PC-9 (cell line): ENCODE measurements at places on chromosomes 5 and 9. TPM values are rescaled to one million over a fixed set of nuclear protein-coding genes. Genes with fewer than 3 reads are reported as not detected.

The HMGXB3 gene
- total RNA-seq: 38.0 and 43.1 TPM in 2 replicates

The PALM2AKAP2 gene
- 2.1 and 3.1 TPM in 2 replicates for total RNA-seq

The LCN2 gene
- 430 and 537 TPM in 2 replicates for total RNA-seq

DNA sequence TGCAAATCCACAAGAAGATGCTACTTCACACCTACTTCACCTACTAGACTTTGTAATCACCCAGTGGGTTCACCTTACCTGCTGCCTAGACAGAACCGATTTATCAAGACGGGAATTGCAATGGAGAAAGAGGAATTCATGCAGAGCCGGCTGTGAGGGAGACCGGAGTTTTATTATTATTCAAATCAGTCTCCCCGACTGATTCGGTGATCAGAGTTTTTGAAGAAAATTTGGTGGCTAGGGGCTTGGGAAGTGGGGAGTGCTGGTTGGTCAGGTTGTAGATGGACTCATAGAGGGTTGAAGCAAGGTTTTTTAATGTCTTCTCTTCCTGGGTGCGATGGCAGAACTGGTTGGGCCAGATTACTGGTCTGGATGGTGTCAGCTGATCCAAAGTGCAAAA lies 23.4 kb downstream of the SFXN1 start:
- no peak for DNase-seq

DNA sequence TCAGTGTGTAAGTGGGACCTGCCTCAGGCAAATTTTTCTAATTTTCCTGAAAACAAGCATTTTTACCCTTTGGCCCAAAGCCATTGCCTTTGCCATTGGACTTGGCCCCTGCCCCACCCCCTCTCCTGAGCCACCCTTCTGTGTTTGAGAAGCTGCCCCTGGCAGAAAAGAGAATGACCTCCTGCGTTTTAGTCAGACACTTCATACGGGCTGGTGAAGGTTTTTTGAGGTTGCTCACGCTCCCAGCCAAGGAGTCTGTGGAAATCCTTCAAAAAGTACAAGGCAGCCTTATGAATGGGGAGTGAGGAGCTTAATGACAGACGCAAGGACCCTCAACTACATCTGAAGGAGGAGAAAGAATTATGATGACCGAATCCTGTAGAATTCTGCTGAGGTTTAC lies 308.9 kb downstream of the SLIT3 start:
- DNase-seq: no peak

GRCh38 chr5:19584131-19584530 lies 403.9 kb downstream of the CDH18 start:
- no peak for DNase-seq

DNA sequence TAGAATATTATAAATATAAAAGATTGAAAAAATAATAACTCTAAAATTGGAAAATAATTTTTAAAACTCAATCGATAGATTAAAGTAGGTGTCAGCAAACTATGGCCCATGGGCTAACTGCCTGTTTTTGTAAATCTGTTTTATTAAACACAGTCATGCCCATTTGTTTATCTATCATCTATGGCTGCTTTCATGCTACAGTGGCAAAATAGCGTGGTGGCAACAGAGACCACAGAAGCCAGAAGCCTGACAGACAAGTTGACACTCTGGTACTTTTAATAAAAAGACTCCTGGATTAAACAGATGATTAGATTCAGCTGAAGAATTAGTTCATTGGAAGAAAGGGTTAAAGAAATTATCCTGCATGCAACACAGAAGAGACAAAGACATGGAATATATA lies 400.7 kb upstream of the RORB start:
- no peak for DNase-seq

- DNase-seq: no peak
Observed at GRCh38 chr5:33306758-33307157, 134.0 kb upstream of the TARS1 start.

- no peak for DNase-seq
Observed at GRCh38 chr5:32051796-32052195, 122.3 kb downstream of the GOLPH3 start.

The PTGES gene
- total RNA-seq: 116 and 119 TPM in 2 replicates

DNA sequence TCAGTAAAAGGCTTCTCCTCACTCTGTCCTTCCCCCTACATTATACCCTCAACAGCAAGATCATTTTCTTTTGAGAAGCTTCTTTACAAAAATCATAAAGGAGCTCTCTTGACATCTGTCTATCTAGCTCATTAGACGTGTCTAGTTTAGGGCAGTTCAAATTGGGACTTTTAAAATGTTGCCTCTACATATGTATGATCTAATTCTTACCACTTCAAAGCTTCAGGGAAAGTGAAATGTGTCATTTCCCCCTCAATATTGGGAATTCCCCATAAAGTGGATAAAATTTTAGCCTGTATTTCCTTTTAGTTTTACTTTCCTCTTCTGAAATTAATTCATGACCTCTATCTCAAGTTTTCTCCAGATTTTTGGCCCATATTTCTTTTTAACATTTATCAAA lies 323.7 kb downstream of the ARRDC3 start:
- DNase-seq: no peak

The TMEM232 gene
- 0.65 and 1.1 TPM in 2 replicates for total RNA-seq

The PCDHB10 gene
- not detected in 2 replicates for total RNA-seq

The WHRN gene
- total RNA-seq: 19.8 and 21.9 TPM in 2 replicates
